HTR-8/SVneo (cell line): ENCODE measurements at places on chromosomes 6 and 20.

- no peak for DNase-seq
Observed at GRCh38 chr20:43495388-43495787, 12.1 kb upstream of the L3MBTL1 start.

DNA sequence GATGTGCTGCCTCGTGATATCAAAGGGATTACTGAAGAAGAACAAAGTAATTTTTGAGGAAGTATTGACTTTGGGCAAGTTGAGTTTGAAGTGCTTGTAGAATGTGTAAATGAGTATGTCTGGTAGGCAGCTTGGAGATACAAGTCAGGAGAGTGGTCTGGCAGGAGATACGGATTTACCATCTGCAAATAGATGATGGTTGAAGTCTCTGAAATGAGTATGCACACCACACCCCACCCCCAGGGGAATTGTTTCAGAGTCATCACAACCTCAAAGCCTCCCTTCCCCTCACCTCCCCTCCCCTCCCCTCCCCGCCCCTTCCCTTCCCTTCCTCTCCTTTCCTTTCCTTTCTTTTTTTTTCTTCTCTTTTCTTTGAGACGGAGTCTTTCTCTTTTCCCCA is 16.4 kb upstream of the MCUR1 start:
- no peak for DNase-seq

- no peak for DNase-seq
Observed at GRCh38 chr6:137201006-137201405, 18.2 kb downstream of the IFNGR1 start.

DNA sequence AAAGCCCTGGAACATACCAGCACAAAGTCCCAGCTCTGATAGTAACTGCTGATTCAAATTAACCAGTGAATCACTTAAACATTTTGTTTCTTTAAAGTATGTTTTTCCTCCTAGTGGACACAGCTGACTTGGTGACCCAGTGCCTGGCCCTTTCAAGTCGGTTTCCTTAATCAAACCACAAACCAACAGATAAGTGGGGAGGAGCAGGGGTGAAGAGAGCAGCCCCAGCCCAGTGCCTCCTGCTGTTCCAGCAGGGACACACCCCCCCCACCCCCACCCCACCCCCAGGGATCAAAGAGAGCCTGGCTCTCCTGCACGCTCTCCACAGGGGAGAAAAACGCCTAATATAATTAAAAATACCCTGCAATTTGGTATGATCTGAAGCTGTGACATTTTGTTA is 55.4 kb upstream of the TBXT start:
- no peak for DNase-seq

- peak; percentile 93 for DNase-seq
Observed at GRCh38 chr20:58875541-58876134, 23.1 kb downstream of the GNAS start.

GRCh38 chr6:49463612-49463967 is 420 bp downstream of the CENPQ start:
- DNase-seq: no peak

- DNase-seq: no peak
Observed at GRCh38 chr20:50874111-50874757, 57.0 kb downstream of the ADNP start.

DNA sequence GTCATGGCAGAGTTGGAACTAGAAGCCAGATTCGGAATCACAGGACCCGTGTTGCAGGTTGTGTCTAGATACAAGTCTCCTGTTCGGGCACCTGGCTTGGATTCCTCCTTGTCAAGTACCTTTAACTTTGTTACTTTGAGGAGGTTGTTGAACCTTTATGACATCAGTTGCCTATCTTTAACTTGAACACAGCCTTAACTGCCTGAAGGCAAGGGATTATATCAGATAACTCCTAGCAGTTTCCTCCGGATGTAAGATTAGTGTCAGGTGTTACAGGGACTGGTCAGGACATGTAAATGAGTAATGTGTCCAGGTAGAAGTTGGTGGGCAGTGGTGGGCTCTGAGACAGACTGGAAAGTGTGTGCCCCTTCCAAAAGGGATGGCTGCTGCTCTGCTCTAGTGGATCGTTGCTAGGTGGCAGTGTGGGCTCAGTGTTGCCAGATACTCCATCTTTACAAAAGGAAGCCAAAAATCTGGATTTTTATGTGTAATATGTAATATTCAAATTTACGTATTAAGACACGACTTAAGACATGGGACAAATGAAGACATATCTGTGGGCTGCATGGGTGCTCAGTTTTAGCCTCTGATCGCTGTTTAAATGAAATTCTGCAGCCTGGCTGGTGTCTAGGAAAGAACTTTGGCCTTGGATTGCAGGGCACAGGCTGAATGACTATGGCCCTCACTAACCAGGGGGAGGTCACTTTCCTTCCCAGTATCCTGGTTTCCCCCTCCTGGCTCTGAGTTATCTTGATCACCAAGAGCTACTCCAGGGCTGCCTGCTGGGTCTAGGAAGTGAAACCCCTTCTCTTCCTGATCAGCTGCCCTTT is 27.1 kb downstream of the CHMP4B start:
- no peak for DNase-seq
